ENCODE measurements at places on chromosomes 6 and 20. TPM values are rescaled to one million over a fixed set of nuclear protein-coding genes. Genes with fewer than 3 reads are reported as not detected.

DNA sequence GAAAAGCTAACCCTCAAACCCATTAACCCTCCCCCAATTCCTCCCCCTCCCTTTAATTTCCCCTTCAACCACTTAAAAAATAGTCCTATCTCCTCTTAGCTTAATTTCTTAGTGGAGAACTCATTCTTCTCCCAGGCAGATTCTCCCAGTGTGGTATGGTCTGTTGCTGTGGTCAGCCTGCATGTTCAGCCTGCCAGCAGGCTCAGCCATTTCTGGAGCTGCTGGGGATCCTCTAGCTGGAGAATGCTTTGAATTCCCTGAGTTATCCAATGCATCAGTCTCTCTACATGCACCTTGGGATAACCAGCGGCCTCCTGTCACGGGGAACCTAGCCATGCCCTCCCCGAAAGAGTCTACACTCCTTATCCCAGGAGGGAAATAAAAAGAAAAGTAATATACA lies 375.4 kb upstream of the RSPO3 start:
- DNase-seq = no peak

- DNase-seq = no peak
Observed at GRCh38 chr6:52834481-52834880, 6.1 kb downstream of the GSTA5 start.

DNA sequence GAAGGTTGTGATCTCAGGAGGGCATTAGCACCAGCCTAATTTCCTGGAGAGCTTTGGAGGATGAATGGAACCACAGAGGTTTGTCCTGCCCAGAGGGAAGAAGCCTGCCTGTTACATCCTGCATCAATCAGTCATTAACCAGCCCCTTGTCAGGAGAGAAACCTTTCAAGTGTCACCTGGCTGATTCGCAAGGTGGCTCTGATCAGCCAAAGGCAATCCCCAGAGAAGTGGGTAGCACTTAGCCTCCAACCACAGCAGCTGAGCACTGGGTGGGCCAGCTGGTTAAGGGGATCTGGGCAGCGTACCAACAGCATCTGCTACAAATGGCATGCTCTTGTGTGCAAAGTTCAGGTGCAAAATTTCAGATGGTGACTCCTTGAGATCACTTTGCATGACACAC lies 26.9 kb downstream of the ANKEF1 start:
- DNase-seq = no peak

GRCh38 chr6:169935348-169935718 lies 183.9 kb downstream of the ERMARD start:
- DNase-seq = no peak

- DNase-seq = no peak
Observed at GRCh38 chr6:101393251-101393828, at the start of gene GRIK2. GRIK2 (plus strand) TSS chr6:101393708.

- no peak for DNase-seq
Observed at GRCh38 chr6:7176208-7176607, 68.4 kb downstream of the RREB1 start.

- no peak for DNase-seq
Observed at GRCh38 chr6:70479236-70479635, 65.9 kb downstream of the FAM135A start.

The SLC39A7 gene
- 45.7 TPM for total RNA-seq

The TP53TG5 gene
- total RNA-seq = not detected

The EYS gene
- total RNA-seq = 0.55 TPM
